ENCODE measurements at places on chromosomes 7 and 10. TPM values are rescaled to one million over a fixed set of nuclear protein-coding genes. Genes with fewer than 3 reads are reported as not detected.

Gene SAMD9L
- total RNA-seq = 46.5 TPM

Gene SH2B2
- 13.2 TPM for total RNA-seq

DNA sequence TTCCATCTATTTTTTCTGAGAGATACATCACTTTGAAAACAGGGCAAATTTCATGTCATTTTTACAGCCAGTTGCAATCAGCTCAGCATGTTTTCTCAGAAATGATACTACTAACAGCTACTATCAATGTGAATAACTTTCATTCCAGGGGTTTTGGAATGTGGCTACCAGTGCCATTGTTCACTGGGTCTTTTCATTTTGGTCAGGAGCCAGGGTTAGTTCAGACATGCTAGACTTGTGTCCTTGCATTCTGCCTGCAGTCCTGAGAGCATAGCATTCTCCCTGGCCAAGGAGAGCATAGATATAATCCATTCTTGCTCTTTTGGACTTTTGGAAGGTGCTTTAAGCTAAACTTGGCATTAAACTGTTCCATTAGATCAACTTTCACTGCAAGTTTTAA lies 160.9 kb upstream of the NEBL start:
- no peak for DNase-seq

- peak; percentile 84 for DNase-seq
These were observed at the start of gene UBTD1 for GRCh38 chr10:97498841-97499560. Gene UBTD1, plus strand, starts transcription at chr10:97498924. Its CDS starts 280 bp downstream, at chr10:97499204.

GRCh38 chr7:2760098-2760889 lies 72.3 kb downstream of the AMZ1 start:
- peak; percentile 73 for DNase-seq

DNA sequence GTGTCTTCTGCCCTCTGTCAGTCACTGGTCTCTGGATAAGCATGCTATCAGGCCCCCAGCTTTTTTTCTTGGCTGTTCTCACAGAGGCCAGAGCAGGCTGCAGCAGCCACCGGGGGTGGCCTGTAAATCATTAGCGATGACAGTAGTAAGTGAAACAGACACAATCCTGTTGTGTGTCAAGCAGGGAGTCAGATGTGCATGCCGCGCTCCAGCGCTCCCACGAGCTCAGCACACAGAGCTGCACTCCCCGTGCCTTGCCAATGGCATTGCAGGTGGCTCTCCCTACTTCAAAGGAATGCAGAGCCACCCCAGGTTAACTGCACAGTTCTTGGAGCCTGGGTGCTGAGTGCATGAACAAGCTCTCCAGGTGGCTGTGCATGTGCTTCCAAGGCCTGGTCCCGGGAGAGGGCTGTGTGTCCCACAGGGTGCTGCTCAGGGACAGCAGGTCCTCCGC lies 226.1 kb downstream of the GLRX3 start:
- no peak for DNase-seq

- DNase-seq = no peak
These were observed 54.8 kb downstream of the PLXNA4 start for GRCh38 chr7:132521423-132521822.

Data from upper lobe of right lung (tissue), 1 donor.